Activated CD4-positive, alpha-beta T cell treated with anti-CD3 and anti-CD28 coated beads, Interleukin-2, Interleukin-6, amounts not matched to agents 100 ng/mL and 50 ng/mL, durations not matched to agents 16 hours and 8 hours (primary cell): ENCODE measurements at places on chromosomes 11 and 22.
A peak's percentile ranks its signal among the peaks of the same experiment; 100 is the strongest.

GRCh38 chr11:121039971-121040613, 16.2 kb downstream of the TBCEL start:
- no peak for DNase-seq

DNA sequence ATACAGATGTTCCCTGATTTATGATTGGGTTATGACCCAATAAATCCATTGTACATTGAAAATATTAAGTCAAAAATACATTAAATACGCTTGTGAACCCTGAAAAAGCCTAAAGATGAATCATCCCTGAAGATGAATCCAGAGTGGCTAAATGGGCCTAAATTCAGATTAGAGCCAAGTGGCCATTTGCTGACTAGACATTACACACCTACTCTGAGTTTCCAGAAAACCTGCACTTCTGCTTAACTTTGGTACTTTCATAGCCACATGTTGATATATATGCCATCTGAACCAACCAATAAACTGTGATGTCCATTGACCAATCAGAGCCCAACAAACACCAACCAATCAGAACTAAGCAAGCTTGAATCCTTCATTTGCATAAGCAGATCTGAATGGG, 106.9 kb downstream of the WT1 start:
- DNase-seq = no peak

- DNase-seq = no peak
These were observed 75.2 kb downstream of the USP47 start for GRCh38 chr11:11916981-11917399.

GRCh38 chr11:48025293-48025983, 45.1 kb downstream of the PTPRJ start:
- DNase-seq = no peak

- DNase-seq = no peak
These were observed 146.0 kb downstream of the BBOX1 start for GRCh38 chr11:27186580-27186979.

DNA sequence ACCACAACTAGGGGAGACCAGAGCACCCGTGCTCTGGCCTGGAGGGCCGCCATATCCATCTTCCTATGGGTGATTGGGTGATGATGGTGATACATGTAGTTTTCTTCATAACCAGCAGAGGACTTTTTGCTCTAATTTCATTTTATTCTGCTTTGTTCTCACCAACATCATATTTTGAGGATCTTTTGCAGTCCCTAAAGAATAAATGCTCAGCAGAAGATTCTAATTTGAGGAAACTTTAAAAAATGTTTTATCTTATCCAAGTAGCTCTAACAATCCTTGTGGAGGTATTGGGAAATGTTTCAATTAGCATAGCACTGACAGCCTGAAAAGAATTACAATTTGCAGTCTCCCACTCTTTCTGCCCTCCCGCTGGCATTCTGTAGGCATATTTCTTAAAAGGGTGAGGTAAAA, 544.0 kb downstream of the NTM start:
- DNase-seq = no peak

- peak; percentile 54 for DNase-seq
These were observed 10.3 kb downstream of the PARVG start for GRCh38 chr22:44191036-44191454.
